MM.1S (cell line): ENCODE measurements at places on chromosomes 7 and 10.
A peak's percentile ranks its signal among the peaks of the same experiment; 100 is the strongest.

- no peaks in the 10 kb centered on the region for H3K36me3 ChIP-seq
- no peak overlapping the region for H3K4me3 ChIP-seq
- no peak for DNase-seq
- H3K27ac ChIP-seq, result no peak overlapping the region
- H3K27me3 ChIP-seq, result no peaks in the 10 kb centered on the region
- H3K4me1 ChIP-seq, result no peaks in the 10 kb centered on the region
Observed at GRCh38 chr7:88132725-88133124, 87.1 kb downstream of the SRI start.

DNA sequence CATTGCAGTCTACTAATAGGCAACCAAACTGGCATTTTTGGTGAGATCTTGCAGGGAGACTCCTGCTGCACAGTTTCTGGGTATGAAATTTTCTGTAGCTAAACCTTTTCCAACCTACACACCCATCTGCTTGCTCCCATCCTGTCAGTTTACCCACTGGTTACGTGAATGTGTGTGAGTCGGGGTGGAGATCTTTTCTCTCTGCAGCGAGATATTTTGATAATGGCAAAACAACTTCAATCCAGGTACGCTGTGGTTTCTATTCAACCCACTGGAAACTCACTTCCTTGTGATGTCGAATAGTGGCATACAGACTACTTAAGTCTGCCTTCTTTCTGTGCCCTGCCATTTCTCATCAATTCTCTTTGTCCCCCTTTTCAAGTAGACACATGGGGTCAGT lies 4.5 kb downstream of the PLEKHA1 start:
- peaks cover 70% of the 10 kb centered on the region for H3K27me3 ChIP-seq
- no peak for DNase-seq
- no peaks in the 10 kb centered on the region for H3K4me1 ChIP-seq
- H3K4me3 ChIP-seq, result no peak overlapping the region

- no peaks in the 10 kb centered on the region for H3K27me3 ChIP-seq
- H3K4me1 ChIP-seq, result peaks cover 17% of the 10 kb centered on the region; the same call in 1 of the 2 replicates
- no peak for DNase-seq
Observed at GRCh38 chr10:34816501-34817002, 1.5 kb upstream of the PARD3 start.

GRCh38 chr10:125337510-125337909 lies 177.1 kb upstream of the CTBP2 start:
- no peaks in the 10 kb centered on the region for H3K4me1 ChIP-seq
- H3K27me3 ChIP-seq, result no peaks in the 10 kb centered on the region
- no peak overlapping the region for H3K4me3 ChIP-seq
- H3K36me3 ChIP-seq, result no peaks in the 10 kb centered on the region

DNA sequence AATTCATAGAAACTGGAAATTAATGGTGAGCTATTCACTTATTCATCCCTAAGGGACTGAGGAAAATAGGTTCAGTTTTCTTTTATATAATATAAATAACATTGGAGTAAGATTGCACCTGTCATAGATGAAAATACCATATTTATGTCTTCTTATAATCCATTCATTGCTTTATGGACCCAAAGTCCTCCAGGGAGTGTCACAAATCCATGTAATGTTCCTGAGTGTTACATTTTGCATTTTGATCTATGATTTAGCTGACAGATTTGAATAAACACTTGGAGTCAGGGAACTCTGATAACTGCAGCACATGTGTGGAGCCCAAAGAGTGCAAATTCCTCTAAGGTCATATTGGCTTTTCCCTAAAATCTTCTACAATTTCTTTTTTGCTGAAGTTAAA lies 484.3 kb downstream of the MDFIC start:
- no peaks in the 10 kb centered on the region for H3K27me3 ChIP-seq
- H3K27ac ChIP-seq, result no peak overlapping the region
- no peak for DNase-seq
- H3K4me3 ChIP-seq, result no peak overlapping the region
- no peaks in the 10 kb centered on the region for H3K36me3 ChIP-seq

DNA sequence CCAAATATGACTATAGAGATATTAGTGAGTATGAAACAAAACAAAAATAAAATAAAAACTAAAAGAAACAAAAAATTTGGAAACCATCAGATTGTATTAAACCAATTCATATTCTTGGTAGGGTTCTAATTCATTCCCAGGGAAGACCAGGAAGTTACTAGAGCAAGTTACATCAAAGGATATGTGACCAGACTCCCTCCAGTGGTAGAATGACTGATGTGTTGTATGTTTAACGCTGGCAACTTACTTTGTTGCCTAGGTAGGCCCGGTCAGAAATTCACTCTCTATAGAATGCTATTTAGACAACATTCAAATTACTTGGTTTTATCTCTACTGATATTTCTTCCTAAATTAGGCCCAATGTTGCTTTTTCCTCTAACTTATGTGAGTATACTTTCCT lies 5.2 kb downstream of the PHYHIPL start:
- DNase-seq, result no peak
- H3K4me3 ChIP-seq, result no peak overlapping the region
- H3K4me1 ChIP-seq, result no peaks in the 10 kb centered on the region
- H3K27me3 ChIP-seq, result no peaks in the 10 kb centered on the region
- no peak overlapping the region for H3K27ac ChIP-seq

- H3K36me3 ChIP-seq, result no peaks in the 10 kb centered on the region
- H3K4me3 ChIP-seq, result no peak overlapping the region
- peak overlapping the region; percentile 44; the same call in 1 of the 2 replicates for H3K27ac ChIP-seq
Observed at GRCh38 chr10:67770537-67770936, 67.5 kb downstream of the DNAJC12 start.

- peak; percentile 72 for DNase-seq
- no peak overlapping the region for H3K27ac ChIP-seq
- no peak overlapping the region for H3K4me3 ChIP-seq
- H3K36me3 ChIP-seq, result no peaks in the 10 kb centered on the region
- H3K27me3 ChIP-seq, result no peaks in the 10 kb centered on the region
Observed at GRCh38 chr10:18822156-18822555, 162.9 kb downstream of the ARL5B start.

GRCh38 chr10:102628451-102628911 lies 15.8 kb upstream of the TRIM8 start:
- no peak for DNase-seq
- no peaks in the 10 kb centered on the region for H3K36me3 ChIP-seq
- H3K4me1 ChIP-seq, result no peaks in the 10 kb centered on the region
- no peak overlapping the region for H3K4me3 ChIP-seq
- no peaks in the 10 kb centered on the region for H3K27me3 ChIP-seq
- H3K27ac ChIP-seq, result no peak overlapping the region

- H3K27ac ChIP-seq, result no peak overlapping the region
- H3K36me3 ChIP-seq, result no peaks in the 10 kb centered on the region
- H3K4me1 ChIP-seq, result no peaks in the 10 kb centered on the region
- no peak for DNase-seq
- no peaks in the 10 kb centered on the region for H3K27me3 ChIP-seq
Observed at GRCh38 chr7:1086588-1087464, 1.1 kb upstream of the GPER1 start.

DNA sequence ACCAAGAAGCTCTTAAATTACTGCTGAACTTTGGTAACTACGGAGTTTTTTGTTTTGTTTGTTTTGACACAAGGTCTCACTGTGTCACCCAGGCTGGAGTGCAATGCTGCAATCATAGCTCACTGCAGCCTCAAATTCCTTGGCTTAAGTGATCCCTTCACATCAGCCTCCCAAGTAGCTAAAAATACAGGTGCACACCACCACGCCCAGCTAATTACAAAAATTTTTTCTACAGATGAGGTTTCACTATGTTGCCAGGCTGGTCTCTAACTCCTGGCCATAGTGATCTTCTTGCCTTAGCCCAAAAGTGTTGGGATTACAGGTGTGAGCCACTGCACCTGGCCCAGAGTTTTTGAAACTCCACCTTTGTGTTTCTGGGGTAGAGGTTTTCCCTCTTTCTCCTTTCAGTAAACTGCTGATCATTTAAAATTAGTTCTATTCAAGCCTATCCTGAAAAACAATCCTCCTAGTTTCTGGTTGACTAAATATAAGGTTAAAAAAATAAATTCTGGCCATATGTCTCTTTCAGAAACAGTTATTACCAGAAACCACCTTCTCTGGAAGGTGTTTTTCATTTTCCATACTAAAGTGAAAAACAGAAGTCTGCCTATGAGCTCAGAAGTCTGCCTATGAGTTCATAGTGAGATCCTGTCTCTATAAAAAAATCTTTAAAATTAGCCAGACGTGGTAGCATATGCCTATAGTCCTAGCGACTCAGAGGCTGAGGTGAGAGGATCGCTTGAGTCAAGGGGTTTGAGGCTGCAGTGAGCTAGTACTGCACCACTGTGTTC lies 63.9 kb downstream of the VOPP1 start:
- H3K4me1 ChIP-seq, result peaks cover 92% of the 10 kb centered on the region
- peak; percentile 88 for DNase-seq
- no peaks in the 10 kb centered on the region for H3K27me3 ChIP-seq
- no peak overlapping the region for H3K4me3 ChIP-seq

GRCh38 chr7:70325509-70326101 lies 727.3 kb downstream of the AUTS2 start:
- no peak overlapping the region for H3K27ac ChIP-seq
- H3K4me3 ChIP-seq, result no peak overlapping the region
- no peaks in the 10 kb centered on the region for H3K36me3 ChIP-seq
- no peaks in the 10 kb centered on the region for H3K4me1 ChIP-seq
- DNase-seq, result no peak
- no peaks in the 10 kb centered on the region for H3K27me3 ChIP-seq

DNA sequence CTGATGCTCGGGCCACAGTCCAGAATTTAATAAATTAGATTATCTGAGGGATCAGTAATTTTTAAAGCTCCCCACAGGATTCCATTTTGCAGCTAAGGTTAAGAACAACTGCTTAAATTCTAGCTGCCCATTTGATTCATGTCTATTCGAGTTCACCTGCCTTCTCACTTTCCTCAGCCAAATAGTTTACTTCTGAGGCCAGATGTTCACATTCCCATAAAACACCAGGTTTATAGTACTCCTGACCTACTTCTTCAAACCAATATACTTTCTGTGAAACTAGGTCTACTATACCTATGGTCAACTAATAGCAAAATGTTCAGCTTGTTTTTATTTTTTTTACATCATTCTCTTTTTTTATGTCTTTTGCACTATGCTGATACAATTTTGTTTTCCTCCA lies 86.3 kb downstream of the GPR158 start:
- no peak overlapping the region for H3K4me3 ChIP-seq
- no peak for DNase-seq
- no peaks in the 10 kb centered on the region for H3K27me3 ChIP-seq
- H3K36me3 ChIP-seq, result no peaks in the 10 kb centered on the region
- no peak overlapping the region for H3K27ac ChIP-seq

DNA sequence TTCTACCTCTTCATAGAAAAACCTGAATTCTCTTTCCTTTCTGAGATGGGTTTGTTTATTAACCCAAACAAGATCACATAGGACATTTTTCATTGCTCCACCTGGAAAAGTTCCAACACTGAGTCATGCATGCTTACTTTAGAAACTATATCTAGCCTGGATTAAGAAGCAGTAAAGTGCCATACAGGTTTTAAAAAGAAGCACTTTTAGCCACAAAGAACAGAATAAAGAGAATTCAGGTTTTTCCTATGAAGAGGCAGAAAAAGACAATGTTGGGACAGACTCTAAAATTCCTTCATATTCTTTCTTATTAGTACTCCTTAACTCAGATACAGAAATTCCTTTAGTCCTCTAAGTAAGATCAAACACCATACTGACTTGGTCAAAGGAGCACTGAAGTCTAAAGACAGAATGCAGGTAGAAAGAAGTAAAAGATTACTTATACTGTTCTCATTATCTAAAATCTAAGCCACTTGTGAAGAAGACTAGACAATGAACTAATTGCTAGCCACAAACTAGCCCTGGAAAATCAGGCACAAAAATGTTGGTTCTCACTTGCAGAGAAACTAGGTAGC lies 241.3 kb downstream of the ANK3 start:
- DNase-seq, result no peak
- H3K4me1 ChIP-seq, result no peaks in the 10 kb centered on the region
- H3K27me3 ChIP-seq, result no peaks in the 10 kb centered on the region
- H3K36me3 ChIP-seq, result no peaks in the 10 kb centered on the region

GRCh38 chr10:58048936-58049335 lies 218.8 kb downstream of the IPMK start:
- DNase-seq, result no peak
- H3K4me3 ChIP-seq, result no peak overlapping the region
- H3K36me3 ChIP-seq, result no peaks in the 10 kb centered on the region
- peaks cover 37% of the 10 kb centered on the region for H3K4me1 ChIP-seq
- H3K27me3 ChIP-seq, result no peaks in the 10 kb centered on the region

GRCh38 chr10:111445667-111446066 lies 368.8 kb downstream of the ADRA2A start:
- H3K27me3 ChIP-seq, result no peaks in the 10 kb centered on the region
- H3K4me3 ChIP-seq, result no peak overlapping the region
- H3K4me1 ChIP-seq, result no peaks in the 10 kb centered on the region
- no peaks in the 10 kb centered on the region for H3K36me3 ChIP-seq
- no peak overlapping the region for H3K27ac ChIP-seq

DNA sequence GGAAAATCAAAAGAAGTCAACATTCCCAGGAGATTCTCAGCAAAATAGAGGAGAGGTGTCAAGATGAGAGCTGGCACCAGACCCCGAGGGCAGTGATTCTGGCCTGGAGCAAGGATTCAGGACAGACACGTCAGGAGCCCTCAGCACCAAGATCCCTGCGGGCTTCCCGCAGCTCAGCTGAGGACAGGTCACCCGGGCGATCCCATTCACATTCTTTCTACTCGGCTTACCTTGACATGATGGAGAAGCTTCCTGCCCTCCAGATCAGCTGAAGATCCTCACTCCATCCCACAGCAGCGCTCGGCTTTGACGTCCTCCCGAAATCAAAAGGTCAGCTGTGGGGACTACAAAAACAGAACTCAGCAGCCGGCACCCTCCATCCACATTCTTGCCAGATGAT lies 139.1 kb downstream of the DLG5 start:
- no peaks in the 10 kb centered on the region for H3K4me1 ChIP-seq
- no peaks in the 10 kb centered on the region for H3K36me3 ChIP-seq
- no peak overlapping the region for H3K27ac ChIP-seq

DNA sequence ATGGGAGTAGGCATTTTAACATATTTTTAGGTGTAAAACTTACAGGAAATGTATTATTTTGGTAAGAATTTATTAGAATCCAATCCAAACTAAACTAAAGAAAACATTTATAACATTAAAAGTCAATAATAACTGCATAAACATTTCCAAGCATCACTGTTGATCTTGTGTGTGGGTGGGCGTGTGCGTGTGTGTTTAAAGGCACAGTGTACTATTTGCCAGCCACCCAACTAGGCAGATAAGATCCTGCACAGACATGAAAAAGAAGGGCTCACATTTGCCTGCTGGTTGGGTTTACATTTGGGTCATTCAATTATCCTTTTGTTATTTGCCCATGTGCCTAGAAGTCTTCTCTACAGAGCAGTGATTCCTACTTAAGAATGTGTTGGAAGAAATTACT lies 31.0 kb upstream of the WNT16 start:
- no peak for DNase-seq
- no peaks in the 10 kb centered on the region for H3K4me1 ChIP-seq
- no peak overlapping the region for H3K4me3 ChIP-seq
- H3K36me3 ChIP-seq, result no peaks in the 10 kb centered on the region
- no peak overlapping the region for H3K27ac ChIP-seq
